CD4-positive, alpha-beta T cell treated with Interleukin-15 for 4 hours (primary cell): ENCODE measurements at places on chromosomes 4 and X.

GRCh38 chr4:140326395-140326993, 47.0 kb upstream of the SCOC start:
- no peak for DNase-seq

DNA sequence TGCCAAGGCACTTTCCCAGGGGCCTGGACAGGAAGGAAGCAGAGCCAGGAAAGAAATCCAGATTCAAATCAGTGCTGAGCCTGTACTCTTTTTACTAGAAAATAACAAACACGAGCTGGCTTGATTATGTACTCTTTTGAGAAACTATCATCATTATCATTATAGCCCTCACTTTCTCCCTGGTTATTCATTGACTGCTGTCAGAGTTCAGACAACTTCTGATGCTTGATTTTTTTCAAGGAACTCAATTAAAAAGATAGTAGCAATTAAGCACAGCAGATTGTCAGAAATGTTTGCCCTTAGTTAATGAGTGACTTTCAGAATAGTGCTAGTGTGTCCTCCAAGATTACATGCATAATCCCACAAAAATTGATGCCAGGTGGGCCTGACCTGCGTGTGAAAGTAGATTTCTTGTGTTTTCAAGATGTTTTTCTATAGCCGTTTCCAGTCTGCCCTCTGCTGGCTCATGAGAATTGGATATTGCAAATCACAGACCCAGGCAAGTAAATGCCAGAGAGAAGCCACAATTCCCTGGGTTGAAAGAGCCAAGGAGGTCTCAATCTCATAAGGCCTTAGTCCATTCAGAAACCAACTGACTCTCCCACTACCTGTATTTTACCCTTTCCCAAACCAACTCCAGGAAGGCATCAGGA, 14.3 kb upstream of the PNPLA4 start:
- DNase-seq: no peak

DNA sequence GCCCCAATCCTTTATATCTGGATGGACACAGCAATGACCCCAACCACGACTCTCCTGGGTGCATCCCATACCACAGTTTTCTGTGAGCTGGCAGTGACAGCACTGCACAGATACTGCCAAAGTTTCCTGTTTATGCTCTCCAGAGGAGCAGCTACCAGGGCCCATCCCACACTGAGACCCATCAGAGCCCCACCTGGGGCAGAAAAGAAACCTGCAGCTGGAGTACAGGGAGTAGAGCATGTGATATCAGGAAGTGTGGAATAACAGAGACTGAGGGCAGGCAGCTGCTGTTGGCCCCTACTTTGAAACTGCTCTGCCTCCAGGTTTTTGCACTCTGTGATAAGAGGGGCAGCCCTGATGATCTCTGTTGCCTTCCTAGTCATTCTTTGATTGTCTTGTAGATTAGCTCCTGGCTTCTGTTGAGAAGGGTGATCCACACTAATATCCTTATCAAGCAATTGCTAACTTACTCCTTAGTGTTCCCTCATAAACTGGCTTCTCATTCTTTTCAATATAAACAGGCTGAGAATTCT, 526.3 kb upstream of the TECRL start:
- DNase-seq: no peak

DNA sequence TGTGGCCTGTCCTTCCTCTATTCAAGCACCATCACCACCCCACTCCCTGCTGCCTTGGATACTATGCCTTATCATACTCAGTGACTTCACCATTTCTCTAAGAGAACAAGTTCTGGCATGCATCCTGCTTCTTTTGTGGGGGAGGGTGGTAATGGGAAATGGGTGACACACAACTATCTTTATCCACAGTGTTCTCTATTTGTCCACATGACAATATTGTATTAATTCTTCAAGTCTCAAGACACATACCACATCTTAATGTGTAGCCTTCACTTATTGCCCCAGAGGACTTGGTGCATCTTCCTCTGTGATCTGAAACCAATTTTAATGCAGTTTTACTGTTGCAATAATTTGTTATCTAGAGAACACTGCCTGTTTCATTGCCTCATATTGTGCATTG, 29.3 kb upstream of the UGT2B7 start:
- DNase-seq: no peak

GRCh38 chr4:73705056-73705432, 35.3 kb upstream of the CXCL8 start:
- DNase-seq: no peak

DNA sequence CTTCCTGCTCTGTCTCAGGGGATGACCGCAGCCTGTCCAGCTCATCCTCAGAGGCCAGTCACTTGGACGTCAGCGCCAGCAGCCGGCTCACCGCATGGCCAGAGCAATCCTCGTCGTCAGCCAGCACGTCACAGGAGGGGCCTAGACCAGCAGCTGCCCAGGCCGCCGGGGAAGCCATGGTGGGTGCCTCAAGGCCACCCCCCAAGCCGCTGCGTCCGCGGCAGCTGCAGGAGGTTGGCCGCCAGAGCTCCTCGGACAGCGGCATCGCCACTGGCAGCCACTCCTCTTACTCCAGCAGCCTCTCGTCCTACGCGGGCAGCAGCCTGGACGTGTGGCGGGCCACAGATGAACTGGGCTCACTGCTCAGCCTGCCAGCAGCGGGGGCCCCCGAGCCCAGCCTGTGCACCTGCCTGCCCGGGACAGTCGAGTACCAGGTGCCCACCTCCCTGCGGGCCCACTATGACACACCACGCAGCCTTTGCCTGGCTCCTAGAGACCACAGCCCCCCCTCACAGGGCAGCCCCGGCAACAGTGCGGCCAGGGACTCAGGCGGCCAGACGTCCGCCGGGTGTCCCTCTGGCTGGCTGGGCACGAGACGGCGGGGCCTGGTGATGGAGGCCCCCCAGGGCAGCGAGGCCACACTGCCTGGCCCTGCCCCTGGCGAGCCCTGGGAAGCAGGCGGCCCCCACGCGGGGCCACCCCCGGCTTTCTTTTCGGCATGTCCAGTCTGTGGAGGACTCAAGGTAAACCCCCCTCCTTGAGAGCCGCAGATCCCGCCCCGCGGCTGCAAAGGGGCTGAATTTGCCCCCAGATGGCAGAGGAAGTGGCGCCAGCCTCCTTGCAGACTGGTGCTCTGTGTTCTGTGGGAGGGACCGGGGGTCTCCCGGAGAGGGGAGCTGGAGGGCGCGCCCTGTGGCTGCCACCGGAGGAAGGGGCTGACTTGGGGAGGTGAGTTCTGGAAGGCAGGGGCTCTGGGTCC, 29.9 kb downstream of the DOK7 start:
- no peak for DNase-seq

DNA sequence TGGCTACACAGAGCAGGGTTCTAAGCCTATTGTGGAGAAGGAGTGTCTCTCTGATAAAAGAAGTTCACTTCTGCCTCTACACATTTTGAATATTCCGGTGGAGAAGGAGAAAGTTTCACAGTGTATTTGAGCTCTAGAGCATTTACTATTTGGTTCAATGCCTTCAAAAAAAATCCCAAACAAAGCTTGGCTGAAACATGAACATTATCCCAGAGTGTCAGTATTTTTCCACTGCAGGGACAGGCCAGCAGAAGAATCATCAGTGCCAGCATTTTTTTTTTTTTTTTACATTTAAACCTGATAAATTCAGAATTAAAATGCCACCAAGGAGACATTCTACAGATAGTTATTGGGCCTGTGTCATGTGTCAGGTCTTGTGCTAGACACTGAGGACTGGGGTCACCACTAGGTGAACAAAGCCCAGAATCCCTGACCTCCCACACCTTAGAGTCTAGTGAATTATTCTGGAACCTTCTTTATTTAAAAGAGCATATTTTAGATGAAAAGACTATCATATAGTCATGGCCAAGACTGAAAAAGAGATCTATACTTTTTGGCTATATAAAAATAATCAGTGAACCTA, 48.0 kb upstream of the NAP1L5 start:
- no peak for DNase-seq

- DNase-seq: peak; percentile 44
These were observed at the start of gene RAB9B for GRCh38 chrX:103831803-103832544. Gene RAB9B (minus strand): TSS chrX:103832257. CDS start chrX:103825784, 6,473 bp downstream.

- DNase-seq: no peak
These were observed 90.0 kb downstream of the AREG start for GRCh38 chr4:74534936-74535335.

DNA sequence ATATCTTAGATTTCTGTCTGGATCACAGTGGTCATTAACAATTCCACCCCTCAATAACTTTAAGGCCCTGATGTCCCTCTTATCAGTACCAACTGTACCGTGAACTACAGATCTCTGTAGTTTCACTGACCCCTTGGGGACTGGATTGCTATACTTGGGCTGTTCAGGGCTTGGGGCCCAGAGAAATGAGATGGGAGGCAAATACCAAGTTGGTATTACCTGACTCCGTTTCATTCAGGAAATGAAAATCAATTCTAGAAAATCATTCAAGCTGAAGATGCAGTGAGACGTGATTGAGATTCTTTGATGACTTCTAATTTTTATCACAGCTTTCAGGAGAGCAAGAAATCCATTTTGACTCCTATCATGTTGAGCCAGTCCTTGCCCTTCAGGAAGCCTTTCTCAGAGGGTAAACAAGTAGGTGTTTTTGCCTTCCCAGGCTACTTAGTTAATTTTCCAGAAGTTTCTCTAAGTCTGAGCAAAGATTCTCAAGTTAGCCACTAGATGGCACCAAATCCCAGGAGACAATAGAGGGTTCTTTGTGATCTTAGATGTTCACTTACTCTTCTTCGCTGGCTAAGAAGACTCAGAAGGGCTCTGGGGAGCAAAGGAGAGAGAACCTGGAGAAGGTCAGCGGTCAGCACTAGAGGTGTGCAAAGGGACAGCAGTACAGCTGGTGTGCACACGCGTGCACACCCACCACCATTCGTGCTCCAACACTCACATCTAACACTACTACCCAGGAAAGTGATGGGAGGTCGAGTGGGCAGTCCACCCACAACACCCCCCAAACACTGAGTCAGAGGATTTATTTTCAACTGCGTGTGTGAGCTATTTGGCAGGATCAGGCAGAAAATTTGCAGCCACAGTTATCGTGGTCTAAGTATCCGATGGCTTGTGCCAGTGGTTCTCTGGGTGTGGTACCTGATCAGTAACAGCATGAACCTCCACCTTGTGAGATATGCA, 7.4 kb downstream of the HNRNPH2 start:
- peak; percentile 70 for DNase-seq

DNA sequence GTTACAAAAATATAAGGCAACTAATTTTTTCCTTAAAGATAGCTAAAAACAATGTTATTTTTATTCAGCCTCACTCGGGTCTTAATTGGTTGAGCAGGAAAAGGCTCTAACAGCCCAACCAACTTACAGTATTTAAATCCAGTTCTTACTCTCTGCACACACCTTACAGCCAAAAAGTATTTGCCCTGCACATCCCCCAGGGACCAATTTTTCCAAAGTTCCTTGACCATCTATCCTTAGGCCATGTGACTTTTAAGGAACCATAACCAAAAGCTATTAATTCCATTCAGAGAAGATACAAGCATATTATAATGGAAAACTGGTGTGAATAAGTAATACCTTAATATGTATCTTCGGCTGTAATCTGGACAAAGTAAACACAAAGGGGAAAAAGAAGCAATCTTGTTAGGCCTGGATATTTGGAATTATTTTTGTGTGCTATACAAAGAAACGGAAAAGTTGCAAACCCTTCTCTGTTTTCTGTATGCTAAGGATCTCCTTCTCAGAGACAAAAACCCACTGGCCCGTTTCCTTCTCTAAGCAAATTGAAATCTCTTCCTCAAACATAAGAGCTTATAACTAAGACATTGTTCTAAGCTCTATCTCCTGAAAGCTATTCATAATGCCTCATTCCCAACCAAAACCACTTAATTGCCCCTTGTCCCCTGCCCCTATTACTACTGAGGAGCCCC, 1.0 kb upstream of the THAP9 start:
- DNase-seq: no peak

DNA sequence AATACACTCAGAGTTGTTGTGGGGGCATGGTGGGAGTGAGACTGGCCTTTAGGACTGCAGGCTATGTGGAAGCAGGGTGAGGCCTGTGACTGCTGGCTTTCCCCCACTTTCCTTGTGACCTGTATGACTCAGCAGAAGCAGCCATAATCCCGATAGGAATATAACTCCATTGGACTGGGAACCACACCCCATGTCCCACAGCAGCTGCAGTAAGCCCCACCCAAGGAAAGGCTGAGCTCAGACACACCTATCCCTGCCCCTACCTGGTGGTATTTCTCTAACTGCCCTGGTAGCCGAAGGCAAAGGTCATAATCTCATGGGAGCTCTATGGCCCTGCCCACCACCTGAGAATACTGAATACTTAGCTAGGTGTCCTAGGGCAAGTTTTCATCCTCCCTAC, 169.3 kb downstream of the GC start:
- DNase-seq: no peak

DNA sequence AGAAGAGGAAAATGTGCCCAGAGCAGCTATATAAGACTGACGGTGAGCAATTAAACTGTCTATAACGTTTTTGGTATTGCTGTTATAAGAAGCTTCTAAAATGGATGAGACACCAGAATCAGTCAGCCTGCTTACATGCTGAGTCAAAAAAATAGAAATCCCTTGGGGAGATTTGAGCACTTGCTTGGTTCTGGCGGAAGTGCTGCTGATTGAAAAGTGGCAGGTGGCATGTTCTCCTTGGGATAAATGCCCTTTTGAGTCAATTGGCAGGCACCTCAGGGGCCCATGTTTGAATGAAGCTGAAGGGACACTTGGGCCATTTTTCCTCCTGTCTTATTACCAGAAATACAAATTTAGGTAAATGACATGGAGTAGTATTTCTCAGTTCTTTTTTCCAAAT, 148.7 kb downstream of the PTCHD1 start:
- DNase-seq: no peak

- DNase-seq: no peak
These were observed 46.9 kb upstream of the GRXCR1 start for GRCh38 chr4:42845586-42845985.

DNA sequence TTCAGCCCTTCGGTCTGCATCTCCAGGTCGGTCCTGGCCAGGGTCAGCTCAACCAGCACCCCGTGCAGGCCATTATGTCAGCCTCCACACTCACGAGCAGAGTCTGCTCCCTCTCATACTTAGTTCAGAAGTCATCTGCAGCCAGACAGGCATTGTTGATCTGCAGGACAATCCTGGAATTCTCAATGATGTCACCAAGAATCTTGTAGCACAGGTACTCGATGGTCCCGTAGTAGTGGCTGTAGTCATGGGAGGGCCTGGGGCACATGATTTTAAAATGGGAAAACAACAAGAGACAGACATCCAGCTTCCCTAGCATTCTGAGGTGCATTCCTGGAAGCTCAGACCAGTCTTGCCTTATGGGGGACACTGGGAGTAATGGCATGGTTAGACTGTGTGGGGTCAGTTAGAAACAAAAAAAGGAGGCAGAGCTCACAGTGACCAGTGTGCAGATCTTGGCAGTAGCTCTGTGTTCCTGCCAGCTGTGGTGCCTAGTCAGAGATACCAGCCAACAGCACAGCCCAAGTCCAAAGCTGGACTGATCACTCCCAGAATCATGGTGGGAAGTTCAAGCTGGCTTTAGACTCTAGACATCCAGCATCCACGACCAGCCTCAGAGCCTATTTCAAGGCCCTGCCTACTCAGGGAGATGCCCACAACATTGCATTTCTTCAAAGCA, 31.9 kb downstream of the LRIT3 start:
- no peak for DNase-seq

DNA sequence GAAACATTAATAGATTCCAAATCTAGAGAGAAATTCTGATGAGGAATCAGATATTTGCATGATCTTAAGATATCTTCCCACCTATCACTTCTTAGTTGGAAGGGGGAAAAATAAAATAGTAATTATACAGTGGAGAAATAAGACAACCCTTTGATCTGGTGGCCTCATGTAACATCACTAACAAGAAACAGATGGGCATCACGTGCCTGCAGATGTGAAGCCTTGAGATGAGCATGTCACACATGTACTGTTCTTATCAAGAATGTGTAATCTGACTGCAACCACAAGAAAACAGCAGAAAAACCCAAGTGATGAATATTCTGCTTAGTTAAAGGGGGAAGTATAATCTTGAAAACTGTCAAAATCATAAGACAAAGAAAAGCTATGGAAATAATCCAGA, 31.4 kb upstream of the NKX6-1 start:
- no peak for DNase-seq
